ENCODE measurements at places on chromosomes 11 and 22.

- DNase-seq: no peak
- H3K4me1 ChIP-seq: peaks cover 10% of the 10 kb centered on the region
- no peak overlapping the region for H3K4me3 ChIP-seq
- H3K27ac ChIP-seq: no peak overlapping the region
- no peaks in the 10 kb centered on the region for H3K27me3 ChIP-seq
- no peaks in the 10 kb centered on the region for H3K36me3 ChIP-seq
These were observed 35.0 kb downstream of the KCNJ1 start for GRCh38 chr11:128832121-128832497.

GRCh38 chr11:65415499-65416340 lies 6.9 kb upstream of the NEAT1 start:
- H3K4me3 ChIP-seq: peak overlapping the region; percentile 94
- H3K27me3 ChIP-seq: no peaks in the 10 kb centered on the region
- H3K36me3 ChIP-seq: peaks cover 12% of the 10 kb centered on the region
- DNase-seq: no peak
- peaks cover 50% of the 10 kb centered on the region for H3K4me1 ChIP-seq

GRCh38 chr22:27647540-27647939 lies 154.0 kb downstream of the MN1 start:
- no peak for DNase-seq
- no peak overlapping the region for H3K4me3 ChIP-seq
- peaks cover 21% of the 10 kb centered on the region for H3K4me1 ChIP-seq
- no peaks in the 10 kb centered on the region for H3K36me3 ChIP-seq
- H3K27me3 ChIP-seq: no peaks in the 10 kb centered on the region

DNA sequence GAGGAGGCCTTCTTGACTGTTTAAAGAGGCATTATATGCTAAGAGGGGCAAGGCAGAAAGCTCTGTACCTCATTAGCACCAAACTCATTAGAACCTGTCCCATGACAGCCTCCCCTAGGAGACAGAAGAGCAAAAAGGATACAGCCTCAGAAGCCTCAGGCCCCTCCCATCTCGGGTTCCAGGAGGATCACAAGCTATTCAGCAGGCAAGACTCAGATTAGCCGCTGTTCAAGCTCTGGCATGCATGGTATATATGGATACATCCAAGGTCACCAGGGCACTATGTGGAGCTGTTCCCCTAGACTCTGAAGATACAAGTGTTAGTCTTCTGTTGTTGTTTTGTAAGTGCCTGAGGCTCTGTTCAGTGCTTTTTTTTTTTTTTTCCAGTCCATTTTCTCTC lies 32.1 kb downstream of the ATXN10 start:
- H3K36me3 ChIP-seq: peaks cover 4% of the 10 kb centered on the region
- H3K27me3 ChIP-seq: no peaks in the 10 kb centered on the region
- DNase-seq: no peak
- H3K4me3 ChIP-seq: no peak overlapping the region
- H3K27ac ChIP-seq: no peak overlapping the region

DNA sequence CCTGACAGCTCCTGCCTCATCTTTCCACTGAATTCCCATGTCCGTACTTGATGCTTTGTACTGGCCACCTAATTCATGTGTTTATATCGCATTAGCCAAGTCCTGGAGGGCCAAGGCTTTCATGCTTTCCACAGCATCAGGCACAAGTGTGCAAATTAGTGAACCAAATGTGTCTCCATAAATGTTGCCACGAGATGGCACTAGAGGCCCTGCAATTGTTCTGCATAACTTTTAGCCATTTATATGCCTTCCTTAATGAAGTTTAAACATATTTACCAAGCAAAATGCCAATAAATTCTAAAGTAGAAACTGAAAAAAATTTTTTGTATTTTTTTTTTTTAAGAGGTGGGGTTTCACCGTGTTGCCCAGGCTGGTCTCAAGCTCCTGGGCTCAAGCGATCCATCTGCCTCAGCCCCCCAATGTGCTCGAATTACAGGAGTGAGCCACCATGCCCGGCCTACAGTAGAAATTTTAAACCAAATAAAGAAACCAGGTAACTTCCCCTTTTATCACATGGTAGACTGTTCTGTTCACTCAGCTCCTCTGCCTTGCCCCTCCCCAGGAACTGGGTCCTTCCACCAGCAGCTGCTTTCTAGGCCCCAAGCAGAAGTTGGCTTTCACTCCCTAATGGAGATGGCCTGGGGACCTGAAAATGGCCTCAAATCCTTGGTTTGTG lies 20.8 kb upstream of the IL18BP start:
- H3K36me3 ChIP-seq: peaks cover 7% of the 10 kb centered on the region
- DNase-seq: no peak
- H3K27ac ChIP-seq: no peak overlapping the region
- no peaks in the 10 kb centered on the region for H3K4me1 ChIP-seq
- no peaks in the 10 kb centered on the region for H3K27me3 ChIP-seq
- H3K4me3 ChIP-seq: no peak overlapping the region

GRCh38 chr22:43554694-43555365 lies 143.0 kb downstream of the MPPED1 start:
- no peaks in the 10 kb centered on the region for H3K36me3 ChIP-seq
- no peak overlapping the region for H3K27ac ChIP-seq
- no peak for DNase-seq
- H3K4me1 ChIP-seq: no peaks in the 10 kb centered on the region

- no peaks in the 10 kb centered on the region for H3K4me1 ChIP-seq
- no peak overlapping the region for H3K4me3 ChIP-seq
- DNase-seq: no peak
- H3K27ac ChIP-seq: no peak overlapping the region
- H3K36me3 ChIP-seq: no peaks in the 10 kb centered on the region
These were observed 694.8 kb upstream of the CCDC179 start for GRCh38 chr11:23555085-23555484.

- no peak overlapping the region for H3K27ac ChIP-seq
- H3K4me1 ChIP-seq: peaks cover 17% of the 10 kb centered on the region
- no peak for DNase-seq
- H3K4me3 ChIP-seq: no peak overlapping the region
- no peaks in the 10 kb centered on the region for H3K36me3 ChIP-seq
These were observed 42.5 kb upstream of the CDON start for GRCh38 chr11:126105022-126105747.

GRCh38 chr11:107293677-107294344 lies 163.8 kb downstream of the CWF19L2 start:
- DNase-seq: no peak
- H3K4me3 ChIP-seq: no peak overlapping the region
- no peaks in the 10 kb centered on the region for H3K4me1 ChIP-seq
- H3K27me3 ChIP-seq: no peaks in the 10 kb centered on the region
- H3K27ac ChIP-seq: no peak overlapping the region

- DNase-seq: no peak
- no peak overlapping the region for H3K27ac ChIP-seq
- H3K4me3 ChIP-seq: no peak overlapping the region
- no peaks in the 10 kb centered on the region for H3K27me3 ChIP-seq
- no peaks in the 10 kb centered on the region for H3K36me3 ChIP-seq
These were observed 468.6 kb downstream of the BRD1 start for GRCh38 chr22:49359076-49359475.

GRCh38 chr11:77879218-77879617 lies 58.3 kb downstream of the AAMDC start:
- H3K36me3 ChIP-seq: peaks cover 13% of the 10 kb centered on the region
- H3K27ac ChIP-seq: no peak overlapping the region
- DNase-seq: no peak
- H3K27me3 ChIP-seq: no peaks in the 10 kb centered on the region
- no peak overlapping the region for H3K4me3 ChIP-seq

GRCh38 chr11:46694072-46694471 lies 6.3 kb downstream of the ARHGAP1 start:
- H3K27me3 ChIP-seq: no peaks in the 10 kb centered on the region
- peak overlapping the region; percentile 15 for H3K4me3 ChIP-seq
- DNase-seq: no peak
- H3K4me1 ChIP-seq: peaks cover 53% of the 10 kb centered on the region

- no peaks in the 10 kb centered on the region for H3K27me3 ChIP-seq
- H3K4me3 ChIP-seq: peak overlapping the region; percentile 100
- H3K4me1 ChIP-seq: peaks cover 22% of the 10 kb centered on the region
- H3K36me3 ChIP-seq: peaks cover 21% of the 10 kb centered on the region
- H3K27ac ChIP-seq: peak overlapping the region; percentile 97
These were observed 689 bp upstream of the SART1 start for GRCh38 chr11:65960824-65961266.

DNA sequence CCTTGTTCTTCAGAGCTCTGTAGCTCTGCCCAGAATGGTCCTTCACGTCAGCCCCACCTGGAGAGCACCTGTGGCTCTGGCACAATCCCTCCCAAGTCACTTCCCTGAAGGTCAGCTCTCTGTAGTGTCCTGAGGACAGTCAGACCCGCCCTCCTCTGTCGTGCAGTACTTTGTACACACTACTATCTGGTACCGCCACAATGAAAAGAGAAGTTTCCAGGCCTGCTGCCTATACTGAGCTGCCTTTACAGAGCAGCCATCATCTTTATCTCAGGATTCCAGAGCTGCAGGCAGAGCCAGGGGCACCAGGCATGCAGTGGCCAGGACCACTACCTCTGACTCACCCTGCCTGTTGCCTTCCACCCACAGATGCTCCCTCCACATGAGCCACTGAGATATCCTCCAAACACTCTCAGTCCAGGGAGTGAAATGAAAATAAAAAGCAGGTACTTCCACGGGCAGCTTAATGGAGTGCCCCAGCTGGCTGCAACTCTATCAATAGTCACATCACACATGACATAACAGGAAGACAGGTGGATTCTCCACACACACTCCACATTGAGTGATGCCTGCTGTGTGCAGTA lies 7.3 kb downstream of the PACSIN2 start:
- H3K4me3 ChIP-seq: no peak overlapping the region
- no peak for DNase-seq
- H3K27me3 ChIP-seq: no peaks in the 10 kb centered on the region
- peaks cover 26% of the 10 kb centered on the region for H3K4me1 ChIP-seq

DNA sequence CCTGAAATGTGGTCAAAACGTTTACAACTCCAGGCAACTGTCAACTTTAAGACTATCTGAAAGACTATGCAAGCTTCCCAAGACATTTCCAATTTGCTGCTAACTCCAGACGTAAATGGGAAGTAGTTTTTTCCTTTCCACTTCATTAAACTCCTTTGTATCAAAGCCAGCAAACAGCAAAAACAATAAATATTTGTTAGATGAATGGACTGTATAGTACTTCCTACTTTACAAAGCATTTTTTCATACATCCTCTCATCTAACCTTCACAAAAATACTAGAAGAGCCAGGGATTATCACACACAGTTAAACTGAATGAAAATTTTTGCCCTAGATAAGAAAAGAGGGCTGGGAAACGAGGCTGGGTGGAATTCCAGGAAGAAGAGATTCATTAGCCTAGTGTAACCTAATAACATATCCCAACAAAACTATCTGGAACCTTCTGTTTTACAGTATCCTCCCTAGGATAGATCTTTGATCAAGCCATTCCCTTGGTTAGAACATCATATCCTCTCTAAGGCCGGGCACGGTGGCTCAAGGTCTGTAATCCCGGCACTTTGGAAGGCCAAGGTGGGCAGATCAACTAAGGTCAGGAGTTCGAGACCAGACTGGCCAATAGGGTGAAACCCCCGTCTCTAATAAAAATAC lies 10.4 kb downstream of the NUP98 start:
- no peaks in the 10 kb centered on the region for H3K36me3 ChIP-seq
- H3K27me3 ChIP-seq: no peaks in the 10 kb centered on the region
- no peak overlapping the region for H3K27ac ChIP-seq
- H3K4me1 ChIP-seq: peaks cover 20% of the 10 kb centered on the region
- no peak overlapping the region for H3K4me3 ChIP-seq

- H3K4me3 ChIP-seq: no peak overlapping the region
- H3K27me3 ChIP-seq: no peaks in the 10 kb centered on the region
- no peaks in the 10 kb centered on the region for H3K4me1 ChIP-seq
- H3K36me3 ChIP-seq: no peaks in the 10 kb centered on the region
- H3K27ac ChIP-seq: no peak overlapping the region
- no peak for DNase-seq
These were observed 128.2 kb downstream of the PHF21B start for GRCh38 chr22:44881624-44882023.

DNA sequence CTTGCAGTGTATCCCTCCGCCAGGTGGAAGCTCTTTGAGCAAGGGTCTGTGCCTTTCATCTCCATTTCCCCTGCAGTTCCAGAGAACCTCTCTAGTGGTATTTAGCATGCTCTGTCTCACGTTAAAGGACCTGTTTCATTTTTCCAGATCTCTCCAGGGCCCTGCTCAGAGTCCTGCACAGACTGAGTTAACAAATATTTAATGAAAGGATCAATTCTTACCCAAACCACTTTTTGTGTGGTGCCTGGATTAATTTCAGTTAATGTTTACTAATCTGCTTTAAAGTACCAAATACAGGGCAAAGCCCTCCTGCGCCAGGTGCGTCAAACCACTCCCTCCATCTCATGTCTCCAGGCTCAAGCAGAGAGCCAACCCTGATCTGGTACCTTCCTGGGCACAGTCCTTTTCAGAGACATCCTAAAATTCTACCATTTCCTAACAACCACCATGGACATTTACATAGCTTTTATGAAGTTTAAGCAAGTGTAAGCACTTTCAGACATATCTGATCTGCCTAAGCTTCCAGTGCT lies 18.7 kb upstream of the ACER3 start:
- H3K27me3 ChIP-seq: no peaks in the 10 kb centered on the region
- H3K4me3 ChIP-seq: no peak overlapping the region
- no peak for DNase-seq

DNA sequence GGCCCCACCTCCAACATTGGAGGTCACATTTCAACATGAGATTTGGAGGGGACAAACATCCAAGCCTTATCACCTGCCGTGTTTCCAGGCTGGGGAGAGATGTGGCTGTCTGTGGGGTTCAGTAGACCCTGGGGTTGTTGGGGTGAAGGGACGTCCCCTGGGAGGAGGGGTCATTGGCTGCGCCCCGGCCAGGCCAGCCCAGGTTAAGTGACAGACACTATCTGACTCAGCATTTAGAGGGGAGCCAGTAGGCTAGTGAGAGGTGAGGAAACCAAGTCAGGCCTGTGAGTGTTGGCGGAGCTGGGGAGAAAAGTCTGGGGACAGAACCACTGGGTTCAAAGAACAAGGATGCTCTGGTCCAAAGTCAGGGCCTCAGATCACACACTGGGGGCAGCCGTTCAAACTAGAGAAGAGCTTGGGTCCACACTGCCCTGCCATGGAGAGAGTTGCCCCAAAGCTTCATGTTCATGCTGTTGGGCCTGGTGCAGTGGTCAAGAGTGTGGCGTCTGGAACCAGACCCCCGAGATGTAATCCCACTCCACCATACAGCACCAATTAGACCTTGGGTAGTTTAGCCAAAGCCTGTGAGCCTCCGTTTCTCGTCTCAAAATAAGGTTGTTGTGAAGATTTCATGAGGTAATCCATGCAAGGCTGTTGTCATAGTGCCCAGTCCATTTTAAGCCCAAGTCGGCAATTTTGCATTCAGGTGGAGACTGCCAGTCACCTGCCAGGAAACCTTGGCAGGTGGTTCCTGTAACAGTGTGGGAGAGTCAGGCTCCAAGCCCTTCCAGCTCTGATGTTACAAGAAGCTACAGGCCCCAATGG lies 1289.6 kb downstream of the TBC1D22A start:
- no peaks in the 10 kb centered on the region for H3K36me3 ChIP-seq
- H3K4me3 ChIP-seq: no peak overlapping the region
- DNase-seq: no peak
